Naive thymus-derived CD4-positive, alpha-beta T cell (primary cell): ENCODE measurements at places on chromosomes 2 and 18.

GRCh38 chr2:218631837-218632236, 24.1 kb downstream of the PLCD4 start:
- no peak for DNase-seq

DNA sequence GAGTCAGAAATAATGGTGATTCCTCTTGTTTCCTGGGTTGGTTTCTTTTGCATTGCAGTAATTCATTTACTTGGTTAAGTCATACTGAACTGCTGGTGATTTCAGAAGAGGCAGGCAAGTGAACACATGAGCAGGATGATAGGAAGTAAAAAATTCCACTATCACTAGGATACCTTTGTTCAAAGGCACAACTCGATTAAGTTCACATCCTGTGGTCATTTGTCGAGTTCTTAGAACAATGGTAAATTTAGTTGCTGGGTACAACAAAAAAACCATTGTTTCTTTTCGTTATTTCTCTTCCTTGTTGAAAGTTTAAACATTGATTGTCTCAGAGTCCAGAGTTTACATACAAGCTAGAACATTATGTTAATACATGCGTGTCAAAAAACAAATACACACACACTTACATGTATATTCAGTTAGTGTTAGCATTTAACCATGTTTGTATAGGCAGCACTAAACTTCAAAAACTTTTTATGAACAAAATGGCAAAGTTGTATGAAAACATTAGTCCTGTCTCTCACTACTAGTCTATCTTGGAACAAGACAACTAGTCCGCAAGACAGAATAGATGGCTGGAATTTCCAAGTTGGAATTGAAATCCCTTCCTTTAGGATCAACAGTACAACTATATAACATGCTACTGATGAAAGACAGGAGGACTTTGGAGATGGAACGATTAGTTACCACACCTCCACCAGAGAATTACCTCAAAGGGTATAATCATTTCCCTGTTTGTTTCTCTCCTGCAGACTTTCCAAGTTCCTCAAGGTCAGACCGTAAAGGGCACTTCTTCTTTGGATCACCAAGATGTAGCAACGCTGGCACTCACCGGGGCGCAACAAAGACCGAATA, 26.2 kb downstream of the STK39 start:
- no peak for DNase-seq

DNA sequence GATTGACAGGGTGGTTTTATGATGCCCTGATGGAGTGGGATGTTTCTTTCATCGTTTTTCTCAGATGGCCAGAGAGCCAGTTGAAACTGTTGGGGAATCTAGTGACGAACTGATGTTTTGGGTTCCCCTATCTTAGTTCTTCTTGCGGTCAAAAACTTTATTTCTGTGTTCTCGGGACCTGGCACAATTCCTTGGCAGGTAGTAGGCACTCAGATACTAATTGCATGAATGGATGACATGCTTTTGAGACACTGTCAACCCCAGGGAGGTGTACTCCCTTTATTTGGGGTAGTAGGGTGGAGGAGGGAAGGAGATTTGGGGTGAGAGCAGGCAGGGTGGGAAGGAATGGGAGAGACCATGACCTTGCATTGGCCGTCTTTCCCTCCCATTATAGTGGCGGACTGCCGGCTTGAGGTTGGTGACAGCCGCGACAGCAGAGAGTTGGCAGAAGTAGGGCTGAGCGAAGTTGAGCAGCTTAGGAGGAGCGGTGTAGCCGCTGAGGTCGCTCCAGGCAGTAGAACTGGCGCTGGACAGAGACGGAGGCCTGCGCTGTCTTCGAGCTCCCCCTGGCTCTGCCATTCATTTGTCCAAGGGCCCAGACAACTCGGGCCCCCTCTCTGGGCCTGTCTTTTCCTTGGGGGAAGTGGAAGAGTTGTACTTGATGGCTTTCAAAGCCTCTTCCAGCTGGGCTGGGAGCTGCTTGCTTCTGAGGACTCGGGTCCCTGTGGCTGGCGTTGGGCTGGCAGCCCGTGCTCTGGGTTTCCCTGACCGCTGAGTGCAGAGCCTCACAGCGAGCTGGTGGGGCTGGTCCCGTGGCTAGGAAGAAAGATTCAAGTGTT, 2.6 kb downstream of the TET3 start:
- DNase-seq, result no peak

DNA sequence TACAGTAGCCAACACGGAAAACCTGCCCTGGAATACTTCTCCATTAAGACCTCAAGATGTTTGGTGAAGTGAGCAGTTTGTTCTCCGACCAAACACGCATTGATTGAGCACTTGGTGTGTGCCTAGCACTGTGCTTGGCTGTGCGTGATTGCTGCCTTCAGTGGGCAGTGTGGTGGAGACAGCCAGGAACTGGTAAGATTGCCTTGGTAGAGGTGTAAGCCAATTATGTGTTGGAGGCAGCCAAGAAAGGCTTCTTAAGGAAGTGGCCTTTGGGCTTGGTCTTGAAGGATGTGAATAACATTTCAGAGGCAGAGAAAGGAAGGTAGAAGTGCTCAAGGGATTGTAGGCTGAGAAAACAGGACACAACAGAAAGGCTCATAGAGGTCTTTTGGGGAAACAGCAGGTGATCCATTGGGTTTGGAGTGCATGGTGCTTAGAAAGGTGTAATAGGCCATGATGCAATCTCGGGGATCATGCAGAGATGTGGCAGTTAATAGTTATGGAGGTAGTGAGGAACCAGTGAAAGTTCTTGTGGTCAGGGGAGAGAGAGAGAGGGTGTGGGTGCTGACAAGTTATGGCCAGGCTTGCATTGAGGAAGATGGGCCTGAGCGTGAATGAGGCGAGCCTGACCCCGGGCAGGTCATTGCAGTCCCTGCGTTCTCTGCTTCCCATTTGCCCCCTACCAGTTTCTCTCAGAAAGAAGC, 6.3 kb downstream of the B3GNT2 start:
- DNase-seq, result no peak

- no peak for DNase-seq
These were observed 723.7 kb downstream of the DCDC2C start for GRCh38 chr2:4427083-4427482.
